ENCODE measurements at places on chromosomes 4 and X. TPM values are rescaled to one million over a fixed set of nuclear protein-coding genes. Genes with fewer than 3 reads are reported as not detected.

ASB9 gene
- total RNA-seq, result 0.33 TPM

SULT1B1 gene
- total RNA-seq, result 0.23 TPM

GRCh38 chr4:181693517-181693916, 549.7 kb upstream of the TENM3 start:
- DNase-seq, result no peak

AFP gene
- not detected for total RNA-seq

SPANXD gene
- not detected for total RNA-seq

GRCh38 chrX:96889726-96890125, 6.0 kb downstream of the RPA4 start:
- DNase-seq, result no peak

DNA sequence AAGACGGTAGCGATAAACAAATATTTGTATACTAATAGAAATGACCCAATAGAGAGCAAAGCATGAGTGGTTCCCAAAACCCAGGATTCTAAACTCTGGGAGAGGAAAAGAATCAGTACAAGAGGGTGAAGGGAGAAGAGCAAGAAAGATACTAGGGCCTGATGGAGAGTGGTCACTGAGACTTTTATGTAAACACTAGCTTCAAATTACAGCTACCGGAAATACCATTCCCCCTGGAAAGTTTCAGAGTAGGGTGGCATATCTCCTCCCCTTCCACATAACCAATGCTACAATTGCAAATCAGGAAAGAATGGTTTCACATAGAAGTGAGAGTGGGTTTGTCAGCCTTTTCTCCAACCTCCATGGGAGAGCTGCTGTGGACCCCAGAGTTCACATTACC, 77.1 kb downstream of the EIF4E start:
- DNase-seq, result no peak

DNA sequence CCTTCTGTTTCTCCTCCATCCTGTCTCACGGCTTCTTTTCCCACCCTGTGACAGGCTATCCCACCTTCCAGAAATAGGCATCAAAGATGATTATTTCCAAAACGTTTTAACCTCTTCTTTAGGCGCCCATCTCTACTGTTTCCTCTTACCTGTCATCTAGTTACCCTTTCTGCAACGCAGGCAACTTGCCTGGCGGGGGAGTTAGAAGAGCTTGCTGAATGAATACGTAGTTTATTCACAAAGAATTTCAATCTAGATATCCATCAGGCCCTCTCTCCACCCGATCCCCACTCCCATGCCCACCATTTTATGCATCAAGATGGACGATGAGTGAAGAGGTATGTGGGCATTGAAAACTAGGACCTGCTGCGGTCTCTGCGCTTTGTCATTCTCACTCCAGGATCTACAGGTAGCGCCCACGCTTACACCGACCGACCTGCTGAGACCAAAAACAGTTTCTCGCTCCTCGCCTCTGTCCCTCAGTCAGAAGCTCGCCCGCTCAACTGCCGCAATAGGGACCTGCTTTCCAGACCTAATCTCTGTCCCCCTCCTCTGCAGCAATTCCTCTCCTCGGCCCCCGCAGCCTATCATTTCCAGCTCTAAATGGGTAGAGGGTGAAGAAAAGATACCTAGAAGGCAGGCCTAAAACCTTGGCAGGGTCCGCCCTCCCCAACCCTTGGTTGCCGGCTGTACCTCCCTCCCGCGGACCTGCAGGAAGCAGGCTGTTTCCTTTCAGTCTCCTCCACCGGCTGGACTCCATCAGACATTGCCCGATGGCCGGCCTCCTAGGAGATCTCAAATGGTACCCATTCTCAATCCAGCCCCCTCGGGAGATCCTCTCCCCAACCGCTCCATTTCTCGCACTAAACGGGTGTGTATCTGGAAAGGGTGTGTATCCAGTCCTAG, 624 bp downstream of the BEX5 start:
- peak; percentile 62 for DNase-seq

TCEAL8 gene
- 23.5 TPM for total RNA-seq

SPANXA1 gene
- total RNA-seq, result not detected

DNA sequence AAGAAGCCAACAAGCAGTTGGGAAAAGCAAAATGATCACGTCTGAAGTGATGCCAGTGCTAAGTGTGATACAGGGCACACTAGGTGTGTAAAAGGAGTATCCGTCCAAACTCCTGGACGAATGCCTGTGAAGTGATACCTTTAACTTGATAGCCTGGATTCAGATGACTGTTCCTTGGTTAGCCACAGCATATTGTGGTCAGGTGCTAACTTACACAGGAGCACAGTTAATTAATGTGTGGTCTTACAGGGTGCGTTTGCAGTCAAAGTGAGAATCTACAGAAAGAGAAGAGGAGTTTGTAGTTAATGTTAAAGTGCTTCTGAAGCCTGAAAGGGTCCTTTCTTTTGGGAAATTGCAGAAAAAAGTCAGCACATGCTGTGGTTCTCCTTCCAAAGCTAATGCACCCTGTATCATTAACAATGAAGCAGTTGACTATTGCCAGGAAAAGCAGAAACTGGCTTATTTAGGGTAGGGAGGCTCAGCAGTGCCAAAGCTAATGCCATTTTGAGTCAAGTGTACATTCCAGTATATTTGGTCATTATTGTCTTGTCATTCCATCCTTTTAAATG, 61.1 kb downstream of the DCLK2 start:
- no peak for DNase-seq

- no peak for DNase-seq
Observed at GRCh38 chrX:119417376-119417775, 18.2 kb downstream of the SLC25A43 start.

DNA sequence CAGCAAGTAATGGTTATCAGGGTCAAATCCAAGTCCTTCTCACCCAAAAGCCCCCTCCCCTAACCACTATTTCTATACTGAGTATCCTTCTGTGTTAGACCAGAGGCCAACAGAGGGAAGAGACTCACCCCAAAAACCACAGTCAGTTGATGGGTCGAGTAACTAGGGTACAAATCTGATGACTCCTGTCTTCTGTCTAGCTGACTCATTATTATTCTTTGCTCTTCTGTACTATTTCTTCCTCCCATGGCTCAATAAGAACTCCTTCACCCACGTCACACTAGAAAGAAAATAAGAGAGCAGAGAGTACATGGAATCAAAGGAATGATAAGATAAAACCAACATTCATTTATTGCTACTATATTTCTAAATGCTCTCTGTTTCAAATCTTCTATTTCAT, 2.0 kb downstream of the RAB40A start:
- DNase-seq, result no peak

CT47B1 gene
- total RNA-seq, result not detected

DNA sequence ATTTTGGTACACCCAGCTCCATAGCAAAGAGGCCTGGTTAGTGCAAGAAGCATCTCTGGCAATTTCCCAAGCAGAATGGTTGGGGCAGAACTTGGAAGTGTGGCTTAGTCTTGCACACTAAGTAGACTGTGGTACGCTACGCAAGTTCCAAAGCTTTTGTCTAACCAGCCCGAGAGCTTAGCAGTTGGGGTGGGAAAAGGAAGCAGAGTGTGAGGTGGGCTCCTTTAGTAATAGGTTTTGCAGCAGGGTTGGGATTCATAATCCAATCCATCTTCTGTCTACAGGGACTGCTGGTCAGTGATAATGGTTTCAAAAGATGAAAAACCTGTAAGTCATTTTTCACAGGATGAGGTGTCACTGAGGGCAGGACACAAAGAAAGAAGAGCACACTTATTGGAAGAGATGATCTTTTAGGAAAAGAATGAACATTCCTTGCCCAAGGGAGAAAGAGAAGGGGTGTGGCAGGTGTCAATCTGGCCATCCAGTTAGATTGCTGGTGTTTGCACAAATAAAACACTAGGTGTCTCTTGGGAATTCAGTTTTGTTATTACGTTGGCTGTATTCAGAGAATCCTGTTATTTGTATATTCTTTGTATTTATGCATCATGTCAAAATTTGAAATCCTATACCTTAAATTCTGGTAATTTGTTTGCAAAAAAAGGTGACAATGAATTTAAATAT, 244.3 kb downstream of the GPAT3 start:
- DNase-seq, result no peak

- no peak for DNase-seq
Observed at GRCh38 chrX:21408788-21409187, 34.6 kb downstream of the CNKSR2 start.
